SK-N-DZ (cell line): ENCODE measurements at places on chromosomes 12 and 14.
A peak's percentile ranks its signal among the peaks of the same experiment; 100 is the strongest.

DNA sequence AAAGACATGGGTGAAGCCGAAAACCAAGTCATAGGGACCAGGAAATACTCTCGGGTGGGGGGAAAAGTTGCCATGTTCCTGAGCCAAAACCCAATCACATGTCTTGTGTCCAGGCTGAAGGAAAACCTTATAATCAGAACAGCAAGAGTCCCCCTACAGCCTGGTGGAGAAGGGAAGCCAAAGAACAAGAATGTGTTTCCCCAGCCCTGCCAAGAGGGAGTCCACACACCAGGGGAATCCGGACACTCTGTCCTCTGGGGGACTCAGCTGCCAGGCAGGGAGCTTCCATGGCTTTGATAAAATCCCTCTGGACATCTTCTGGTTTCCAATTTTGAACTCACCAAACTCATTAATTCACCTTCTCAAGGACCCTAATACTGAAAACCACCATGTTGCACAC lies 273.0 kb downstream of the FOXN3 start:
- DNase-seq = no peak

DNA sequence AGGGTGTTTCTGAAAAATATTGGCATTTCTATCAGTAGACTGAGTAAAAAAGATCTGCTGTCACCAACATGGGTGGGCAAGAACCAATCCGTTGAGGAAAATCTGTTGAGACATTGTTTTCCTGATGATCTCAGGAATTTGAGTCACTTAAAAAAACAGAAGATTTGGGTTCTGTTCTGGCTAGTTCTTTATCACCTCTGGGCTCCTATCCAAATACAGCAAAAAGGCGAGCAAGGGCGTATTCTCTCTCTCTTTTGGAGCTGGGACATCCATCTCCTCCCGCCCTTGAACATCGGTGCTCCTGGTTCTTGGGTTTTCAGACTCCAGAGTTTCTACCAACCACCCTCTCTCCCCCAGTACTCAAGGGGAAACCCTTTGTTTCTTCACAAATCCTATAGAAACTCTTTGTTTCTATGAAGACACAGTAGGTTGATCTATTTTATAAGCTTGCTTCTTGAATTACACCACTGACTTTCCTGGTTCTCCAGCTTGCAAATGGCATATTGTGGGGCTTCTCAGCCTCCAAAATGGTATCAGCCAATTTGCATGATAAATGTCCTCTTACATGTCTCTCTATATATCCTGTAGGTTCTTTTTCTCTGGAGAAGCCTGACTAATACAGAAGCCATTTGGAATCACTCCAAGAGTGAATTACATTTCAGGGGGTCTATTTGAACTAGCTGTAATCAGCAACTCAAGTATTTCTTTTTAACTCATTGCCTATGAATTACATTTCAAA lies 263.9 kb upstream of the TMTC1 start:
- DNase-seq = no peak

GRCh38 chr12:104551-105081 lies 38.0 kb downstream of the IQSEC3 start:
- peak; percentile 63 for DNase-seq

DNA sequence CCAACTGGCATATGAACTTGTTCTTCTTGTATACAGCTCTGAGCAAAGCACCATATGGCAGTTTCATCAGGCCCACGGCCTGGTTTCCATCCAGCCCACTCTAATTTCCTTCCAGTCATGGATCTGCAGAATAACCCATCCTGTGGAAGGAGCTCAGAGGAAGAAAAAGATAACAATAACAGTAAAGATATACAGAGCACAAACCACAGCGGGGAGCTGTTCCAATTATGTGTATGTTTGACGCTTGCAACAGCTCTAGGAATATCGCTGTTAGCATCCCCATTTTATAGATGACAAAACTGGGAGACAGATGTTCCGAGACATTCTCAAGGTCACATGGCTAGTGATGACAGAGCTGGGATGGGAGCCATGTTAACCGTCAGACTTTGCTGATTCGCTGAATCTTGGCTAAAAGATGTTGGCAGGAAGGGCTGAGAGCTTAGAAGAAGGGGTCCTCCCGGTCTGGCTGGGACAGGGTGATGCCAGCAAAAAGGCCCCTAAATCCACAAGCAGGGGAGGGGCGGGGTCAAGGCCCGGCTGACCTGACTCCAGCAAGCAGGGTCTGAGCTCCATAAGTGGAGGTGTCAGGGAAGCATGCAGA lies 34.4 kb upstream of the CIPC start:
- DNase-seq = no peak

GRCh38 chr12:2976581-2976996 lies 17.4 kb downstream of the TEAD4 start:
- peak; percentile 88 for DNase-seq

- no peak for DNase-seq
Observed at GRCh38 chr12:92640691-92641090, 62.1 kb upstream of the PLEKHG7 start.

DNA sequence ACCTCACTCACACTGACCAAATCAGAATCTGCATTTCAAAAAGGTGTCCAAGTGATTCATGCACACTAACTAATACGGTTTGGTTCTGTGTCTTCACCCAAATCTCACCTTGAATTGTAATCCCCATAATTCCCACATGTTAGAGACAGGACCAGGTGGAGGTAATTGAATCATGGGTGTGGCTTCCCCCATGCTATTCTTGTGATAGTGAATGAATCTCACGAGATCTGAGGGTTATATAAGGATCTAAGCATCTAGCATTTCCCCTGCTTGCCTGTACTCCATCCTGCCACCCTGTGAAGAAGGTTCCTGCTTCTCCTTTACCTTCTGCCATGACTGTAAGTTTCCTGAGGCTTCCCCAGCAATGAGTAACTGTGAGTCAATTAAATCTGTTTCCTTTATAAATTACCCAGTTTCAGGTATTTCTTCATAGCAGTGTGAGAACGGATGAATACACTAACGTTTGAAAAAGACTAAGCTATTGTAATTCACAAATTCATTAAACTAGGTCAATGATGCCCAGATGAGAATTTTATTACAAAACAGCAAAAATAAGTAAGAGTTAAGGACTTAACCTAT lies 759.1 kb downstream of the GALC start:
- no peak for DNase-seq

GRCh38 chr14:21382886-21383847 lies 652 bp downstream of the SUPT16H start:
- DNase-seq = peak; percentile 56

DNA sequence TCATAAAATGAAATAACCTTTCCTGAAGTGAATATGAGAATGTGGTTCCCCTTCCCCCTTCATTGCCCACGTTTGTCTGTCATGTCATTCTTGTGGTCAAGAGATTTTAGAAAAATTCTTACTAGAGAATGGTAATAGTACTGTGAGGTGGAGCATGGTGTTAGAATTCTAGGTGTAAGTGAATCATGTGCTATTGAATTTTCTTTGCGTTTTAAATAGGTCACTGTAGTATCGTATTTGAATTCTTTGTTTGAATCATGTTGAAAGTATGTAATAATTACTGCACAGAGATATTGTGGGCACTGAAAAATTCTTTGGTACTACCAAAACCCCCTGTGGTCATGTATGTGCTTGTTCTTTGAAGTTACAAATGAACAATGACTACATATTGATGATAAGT lies 49.9 kb downstream of the FUT8 start:
- no peak for DNase-seq

DNA sequence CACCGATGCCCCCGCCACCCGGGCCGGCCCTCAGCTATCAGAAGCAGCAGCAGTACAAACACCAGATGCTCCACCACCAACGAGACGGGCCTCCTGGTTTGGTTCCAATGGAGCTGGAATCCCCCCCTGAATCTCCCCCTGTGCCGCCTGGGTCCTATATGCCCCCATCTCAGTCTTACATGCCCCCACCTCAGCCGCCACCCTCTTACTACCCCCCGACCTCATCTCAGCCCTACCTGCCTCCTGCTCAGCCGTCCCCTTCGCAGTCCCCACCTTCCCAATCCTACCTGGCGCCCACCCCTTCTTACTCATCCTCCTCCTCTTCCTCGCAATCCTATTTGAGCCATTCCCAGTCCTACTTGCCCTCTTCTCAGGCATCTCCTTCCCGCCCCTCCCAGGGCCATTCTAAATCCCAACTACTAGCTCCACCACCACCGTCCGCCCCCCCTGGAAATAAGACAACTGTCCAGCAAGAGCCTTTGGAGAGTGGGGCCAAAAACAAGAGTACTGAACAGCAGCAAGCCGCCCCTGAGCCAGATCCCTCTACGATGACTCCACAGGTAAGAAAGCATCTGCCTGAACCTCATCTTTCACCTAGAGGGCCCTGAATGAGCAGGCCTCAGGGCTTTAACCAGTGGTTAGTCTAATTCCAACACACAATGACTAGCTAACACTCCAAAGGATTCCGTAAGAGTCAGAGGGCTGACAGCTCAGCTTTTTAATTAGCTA lies 851 bp downstream of the YLPM1 start:
- DNase-seq = no peak

DNA sequence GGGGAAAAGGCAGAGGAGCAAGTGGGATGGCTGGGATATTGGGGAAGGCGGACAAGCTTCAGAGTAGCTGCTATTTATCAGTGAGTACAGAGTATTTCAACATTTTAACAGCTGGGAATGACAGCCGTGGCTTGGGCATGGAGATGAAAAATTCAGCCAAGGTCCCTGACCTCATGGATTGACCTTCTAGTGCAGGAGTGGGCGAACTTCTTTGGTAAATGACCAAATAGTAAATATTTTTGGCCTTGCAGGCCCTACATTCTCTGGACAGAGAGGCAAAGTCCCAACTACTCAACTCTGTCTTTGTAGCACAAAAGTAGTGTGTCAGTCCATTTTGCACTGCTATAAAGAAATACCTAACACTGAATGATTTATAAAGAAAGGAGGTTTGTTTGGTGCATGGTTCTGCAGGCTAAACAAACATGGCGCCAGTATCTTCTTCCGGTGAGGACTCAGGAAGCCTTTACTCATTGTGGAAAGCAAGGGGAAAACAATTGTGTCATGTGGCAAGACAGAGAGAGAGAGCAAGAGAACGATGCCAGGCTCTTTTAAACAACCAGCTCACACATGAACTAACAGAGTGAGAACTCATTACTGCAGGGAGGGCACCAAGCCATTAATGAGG lies 33.6 kb downstream of the TMEM233 start:
- no peak for DNase-seq

GRCh38 chr14:34463598-34463961 lies 1.5 kb upstream of the SPTSSA start:
- no peak for DNase-seq

GRCh38 chr14:100388103-100389054 lies 65.2 kb downstream of the SLC25A47 start:
- no peak for DNase-seq

GRCh38 chr12:21987755-21988154 lies 46.5 kb upstream of the ABCC9 start:
- DNase-seq = no peak

DNA sequence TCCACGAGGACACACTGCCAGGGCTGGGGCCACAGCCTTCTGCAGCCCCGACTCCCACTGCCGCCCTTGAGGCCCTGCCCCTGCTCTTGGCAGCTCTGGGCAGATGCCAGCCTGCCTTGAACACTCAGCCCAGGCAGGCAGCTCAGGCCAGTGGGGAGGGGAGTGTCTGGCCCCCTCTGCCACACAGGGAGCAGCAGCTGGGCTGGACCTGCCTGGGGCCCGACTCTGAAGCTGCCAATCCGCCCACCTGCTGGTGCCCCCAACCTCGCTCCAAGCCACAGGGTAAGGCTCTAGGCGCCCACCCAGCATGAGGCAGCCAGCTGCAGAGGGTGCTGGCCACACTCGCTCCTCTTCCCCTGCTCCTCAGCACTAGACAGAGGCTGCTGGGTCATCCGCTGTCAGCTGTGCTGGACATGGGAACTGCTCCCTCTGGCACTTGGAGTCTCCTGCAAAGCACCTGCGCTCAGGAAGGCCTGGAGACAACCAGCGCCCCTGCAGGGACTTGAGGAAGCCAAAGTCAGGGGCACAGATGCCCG lies 24.6 kb upstream of the NUDT14 start:
- no peak for DNase-seq

- no peak for DNase-seq
Observed at GRCh38 chr12:30110958-30111586, 327.3 kb upstream of the TMTC1 start.

GRCh38 chr14:68628605-68629310 lies 164.1 kb downstream of the ZFP36L1 start:
- no peak for DNase-seq

GRCh38 chr12:116717466-116718437 lies 20.1 kb downstream of the SPRING1 start:
- DNase-seq = no peak

DNA sequence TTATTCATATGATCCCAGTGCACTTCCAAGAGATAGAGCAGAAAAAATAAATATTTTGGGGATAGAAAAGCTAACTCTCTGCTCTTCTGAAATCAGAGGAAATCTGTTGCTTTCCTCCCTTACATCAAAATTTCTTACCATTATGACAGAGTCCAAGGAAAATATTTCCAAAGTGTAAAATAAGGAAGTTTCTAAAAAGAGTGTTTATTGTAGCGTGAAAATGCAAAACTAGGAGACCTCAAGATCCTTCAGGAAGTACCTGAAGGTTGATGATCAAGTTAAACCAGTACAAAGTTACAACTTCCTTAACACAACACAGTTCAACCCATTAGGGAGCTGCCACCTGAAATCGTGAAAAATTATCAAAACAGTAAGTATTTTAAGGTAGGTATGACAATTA lies at the start of gene OR6C2:
OR6C2 (plus strand) TSS at position 301 of the 400 bp plus-strand sequence. CDS start 8,138 bp downstream, outside the sequence.
- DNase-seq = no peak

DNA sequence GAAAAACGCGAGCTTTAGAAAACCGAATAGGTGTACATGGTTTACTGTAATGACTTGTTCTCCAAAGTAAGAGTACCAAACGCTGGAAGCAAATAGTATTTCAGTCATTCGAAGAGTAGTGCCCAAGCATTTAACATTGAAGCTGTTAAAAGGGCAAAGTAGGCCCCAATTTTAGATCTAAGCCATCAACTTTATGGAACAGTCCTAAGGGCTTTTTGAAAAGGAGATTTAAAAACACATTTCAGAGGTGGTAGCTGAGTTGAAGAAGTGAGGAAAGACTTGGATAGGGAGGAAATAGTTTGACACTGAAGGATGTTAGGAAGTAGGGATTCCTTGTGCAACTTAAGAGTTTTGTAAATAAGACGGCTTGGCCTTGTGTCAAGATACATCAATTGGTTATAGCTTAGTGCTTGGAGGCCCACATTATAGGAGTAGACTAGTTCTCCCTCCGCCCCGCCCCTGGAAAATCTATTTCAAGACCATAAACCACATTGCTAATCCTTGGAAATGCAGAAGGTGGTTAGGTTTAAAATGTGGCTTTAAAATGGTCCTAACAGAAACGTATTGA lies 783 bp upstream of the TUBA1B start:
- no peak for DNase-seq

- DNase-seq = no peak
Observed at GRCh38 chr14:69333791-69334337, 64.2 kb downstream of the ERH start.
